Stimulated activated CD8-positive, alpha-beta memory T cell treated with anti-CD3 and anti-CD28 coated beads, Interleukin-7, amount 100 ng/mL, for 24 hours (primary cell): ENCODE measurements at places on chromosomes 4 and X.

GRCh38 chrX:54048412-54048811, 4.1 kb upstream of the PHF8 start:
- no peak for DNase-seq

DNA sequence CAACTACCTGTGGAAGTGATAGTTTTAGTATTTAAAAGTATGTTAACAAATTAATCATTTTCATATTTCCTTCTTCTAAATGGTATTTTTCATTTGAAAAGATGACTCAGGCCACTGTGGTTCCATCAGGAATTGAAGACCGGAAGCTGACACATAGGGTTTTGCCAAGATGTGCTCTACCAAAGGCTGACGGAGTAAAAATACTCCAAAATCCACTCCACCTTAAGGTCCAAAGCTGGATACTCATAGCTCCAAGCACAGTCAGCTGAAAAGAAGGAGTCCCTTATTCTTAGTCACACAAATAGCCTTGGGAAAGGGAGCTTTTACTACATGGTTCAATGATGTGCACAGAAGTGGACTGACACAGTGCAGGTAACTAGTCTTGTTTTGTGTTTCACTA, 472.0 kb downstream of the ARAP2 start:
- DNase-seq, result no peak

GRCh38 chrX:134599184-134599914, 58.9 kb downstream of the PLAC1 start:
- no peak for DNase-seq

GRCh38 chr4:164871673-164872072, 5.3 kb upstream of the APELA start:
- no peak for DNase-seq

- no peak for DNase-seq
These were observed at the start of gene COL4A5 for GRCh38 chrX:108439426-108439942. Gene COL4A5, plus strand, starts transcription at chrX:108439838. Its CDS starts 288 bp downstream, at chrX:108440126.

DNA sequence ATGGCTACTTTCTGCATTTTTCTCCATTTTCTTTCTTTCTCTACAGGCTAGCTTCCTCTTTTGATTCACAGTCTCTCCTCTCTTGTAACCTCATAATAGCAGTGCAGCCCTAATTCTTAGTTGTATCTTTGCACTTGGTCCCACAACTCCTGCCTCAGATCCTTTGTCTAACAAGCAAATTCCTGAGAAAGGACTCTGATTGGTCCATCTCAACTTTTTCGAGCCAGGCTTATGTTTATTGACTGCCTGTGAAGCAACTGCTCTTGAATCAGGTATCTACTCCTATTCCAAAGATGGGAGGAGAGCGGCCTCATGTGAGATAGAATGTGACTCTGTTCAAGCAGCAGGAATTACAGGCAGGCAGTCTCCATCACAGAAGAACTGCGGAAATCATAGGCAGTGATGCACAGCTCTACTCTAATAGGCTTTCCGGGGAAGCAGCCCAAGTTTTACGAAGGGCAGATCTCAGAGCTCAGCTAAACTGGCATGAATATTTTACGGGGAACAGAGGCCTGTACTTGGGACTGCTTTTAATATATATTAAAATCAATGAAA, 123.5 kb downstream of the GABRB1 start:
- DNase-seq, result no peak

DNA sequence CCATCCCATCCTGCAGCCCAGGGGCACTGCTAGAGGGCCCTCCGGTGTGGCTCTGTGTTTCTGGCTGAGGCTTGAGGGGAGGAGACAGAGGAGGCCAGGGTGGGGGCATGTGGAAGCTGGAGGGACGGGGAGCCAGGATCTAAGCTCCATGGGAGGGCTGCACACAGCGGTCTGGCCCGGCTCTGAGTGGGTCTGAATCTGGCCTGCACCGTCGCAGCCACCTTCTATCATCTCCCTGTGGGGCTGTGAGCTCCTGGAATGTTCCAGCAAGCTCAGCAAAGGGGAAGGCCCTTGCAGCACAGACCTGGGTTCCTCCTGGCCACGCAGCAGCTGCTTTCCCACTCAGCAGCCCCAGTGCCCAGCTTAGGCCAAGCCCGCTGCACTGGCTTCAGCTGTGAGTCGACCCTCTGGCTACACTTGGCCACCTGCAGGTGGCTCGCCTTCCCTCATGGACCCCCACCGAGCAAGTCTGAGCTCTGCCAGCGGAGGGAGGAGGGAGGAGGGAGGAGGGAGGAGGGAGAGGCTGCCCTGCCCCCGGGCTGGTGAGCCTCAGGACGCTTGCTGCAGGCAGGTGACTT, 5.3 kb downstream of the NKX1-1 start:
- no peak for DNase-seq

- DNase-seq, result no peak
These were observed 39.2 kb upstream of the TLR3 start for GRCh38 chr4:186029571-186030398.

DNA sequence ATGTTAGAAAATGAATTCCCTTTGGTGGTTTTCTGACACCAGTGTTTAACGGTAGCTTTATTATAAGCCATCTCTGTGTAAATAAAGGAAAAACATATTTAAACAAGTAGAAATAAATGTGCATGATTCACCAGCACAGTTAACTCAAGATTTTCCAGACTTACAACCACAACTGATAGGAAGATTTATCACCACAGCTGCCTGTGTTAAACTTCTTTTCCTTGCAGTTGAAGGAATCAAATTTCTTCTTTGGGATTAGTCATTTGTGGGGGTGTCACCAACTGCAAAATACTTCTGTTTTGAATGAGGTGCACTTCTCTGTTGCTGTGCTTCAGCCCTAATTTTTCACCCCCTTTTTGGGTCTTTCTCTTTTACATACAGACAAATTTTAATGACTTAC, 128.1 kb upstream of the STK26 start:
- DNase-seq, result no peak

DNA sequence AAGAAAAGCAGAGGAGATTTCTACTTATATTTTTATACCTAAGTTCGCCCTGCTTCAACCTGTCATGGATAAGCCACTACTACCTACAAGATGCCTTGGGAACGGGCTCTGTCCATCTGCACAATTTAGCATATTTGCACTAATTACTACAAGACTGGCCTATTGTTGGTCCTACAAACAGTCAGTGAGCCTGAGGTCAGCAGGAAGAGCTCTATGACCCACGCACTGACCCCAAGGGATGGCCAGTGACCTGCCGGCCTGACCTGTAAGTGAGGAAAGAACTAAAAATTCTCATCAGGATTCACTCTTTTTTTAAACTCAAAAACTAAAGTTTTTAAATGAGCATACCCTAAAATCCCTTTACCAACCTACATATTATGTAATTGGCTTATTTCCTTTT, 142.0 kb downstream of the COL25A1 start:
- DNase-seq, result no peak

DNA sequence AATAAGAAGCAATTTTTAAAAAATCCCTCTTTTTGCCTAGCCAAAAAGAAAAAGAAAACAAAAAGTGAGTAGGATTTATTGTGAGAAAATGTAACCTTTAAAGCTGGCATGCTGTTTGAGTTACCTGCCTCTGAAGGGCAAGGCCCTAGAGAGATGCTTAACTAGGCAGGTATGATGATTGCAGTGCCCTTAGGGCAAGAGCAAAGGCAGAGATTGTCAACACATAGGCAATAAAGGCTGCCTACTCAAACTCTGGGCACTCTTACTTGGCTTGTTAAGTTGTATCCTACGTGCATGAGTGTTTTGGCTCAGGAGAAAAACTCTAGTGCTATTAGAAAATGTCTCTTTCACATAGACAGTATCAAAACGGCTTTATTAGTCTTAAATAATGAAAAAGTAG, 306.0 kb downstream of the RPA4 start:
- DNase-seq, result no peak

DNA sequence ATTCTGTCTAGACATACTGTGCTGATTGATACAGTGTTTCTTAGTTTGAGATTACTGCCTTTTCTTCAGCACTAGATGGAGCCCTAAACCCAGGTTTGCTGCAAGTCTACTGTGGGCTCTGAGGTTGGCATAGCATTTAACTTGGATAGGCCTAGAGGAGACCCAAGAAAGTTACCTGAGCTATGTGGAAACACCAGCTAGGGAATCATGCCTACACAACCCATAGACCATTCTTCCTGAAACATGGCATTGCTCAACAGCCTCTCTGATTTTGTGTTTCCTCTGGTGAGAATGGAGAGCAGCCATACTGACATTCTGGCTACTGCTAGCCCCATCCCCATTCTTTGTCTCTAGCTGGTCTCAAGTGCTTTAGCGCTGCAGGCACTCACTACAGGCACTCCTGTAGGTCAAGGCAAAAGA, 287.7 kb upstream of the PCDH18 start:
- DNase-seq, result no peak

- no peak for DNase-seq
These were observed 664.5 kb downstream of the RAPGEF2 start for GRCh38 chr4:159767406-159767805.

GRCh38 chr4:97504713-97505112, 638.6 kb downstream of the STPG2 start:
- no peak for DNase-seq

- DNase-seq, result no peak
These were observed 22.0 kb downstream of the GUCY1B1 start for GRCh38 chr4:155780775-155781174.

DNA sequence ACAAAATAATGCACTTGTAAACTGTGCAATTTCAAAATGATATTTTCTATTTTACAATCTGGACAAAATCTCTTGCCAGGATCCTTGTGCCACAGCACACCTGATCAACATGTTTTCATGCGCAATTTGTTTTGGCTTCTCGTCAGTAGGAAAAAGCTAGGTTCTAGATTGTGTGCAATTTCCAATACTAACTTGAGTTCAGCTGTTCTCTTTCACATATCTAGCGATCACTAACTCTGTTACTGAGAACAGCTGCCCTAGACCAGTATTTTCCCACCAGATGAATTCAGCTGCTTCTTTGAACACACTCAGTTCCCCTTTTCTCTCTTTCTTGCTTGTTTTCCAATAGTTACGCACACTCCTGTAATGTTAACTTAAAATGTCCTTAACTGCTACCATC, 131.2 kb downstream of the MAGEB5 start:
- DNase-seq, result no peak

- DNase-seq, result no peak
These were observed 46.9 kb downstream of the ACOX3 start for GRCh38 chr4:8393593-8394038.

DNA sequence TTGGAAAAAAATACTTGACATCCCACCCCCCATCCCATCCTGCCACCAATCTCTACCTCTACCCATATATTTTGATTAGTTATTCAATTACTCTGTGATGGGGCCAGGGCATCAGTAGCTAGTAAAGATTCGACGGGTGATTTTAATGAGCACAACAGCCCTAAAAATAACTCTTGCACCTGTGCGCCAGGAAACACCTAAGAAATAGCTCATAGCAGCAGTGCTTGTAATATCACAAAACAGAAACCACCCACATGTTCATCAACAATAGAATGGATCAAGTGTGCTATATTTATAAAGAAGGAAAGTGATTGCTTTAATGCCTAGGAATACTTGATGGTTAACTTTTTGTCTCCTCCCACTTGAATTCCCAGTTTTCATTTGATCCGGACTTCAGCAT, 225.6 kb upstream of the LCORL start:
- DNase-seq, result no peak

- no peak for DNase-seq
These were observed 2.3 kb downstream of the P2RY4 start for GRCh38 chrX:70257423-70258288.

GRCh38 chr4:2507855-2508254, 28.6 kb upstream of the FAM193A start:
- DNase-seq, result no peak

DNA sequence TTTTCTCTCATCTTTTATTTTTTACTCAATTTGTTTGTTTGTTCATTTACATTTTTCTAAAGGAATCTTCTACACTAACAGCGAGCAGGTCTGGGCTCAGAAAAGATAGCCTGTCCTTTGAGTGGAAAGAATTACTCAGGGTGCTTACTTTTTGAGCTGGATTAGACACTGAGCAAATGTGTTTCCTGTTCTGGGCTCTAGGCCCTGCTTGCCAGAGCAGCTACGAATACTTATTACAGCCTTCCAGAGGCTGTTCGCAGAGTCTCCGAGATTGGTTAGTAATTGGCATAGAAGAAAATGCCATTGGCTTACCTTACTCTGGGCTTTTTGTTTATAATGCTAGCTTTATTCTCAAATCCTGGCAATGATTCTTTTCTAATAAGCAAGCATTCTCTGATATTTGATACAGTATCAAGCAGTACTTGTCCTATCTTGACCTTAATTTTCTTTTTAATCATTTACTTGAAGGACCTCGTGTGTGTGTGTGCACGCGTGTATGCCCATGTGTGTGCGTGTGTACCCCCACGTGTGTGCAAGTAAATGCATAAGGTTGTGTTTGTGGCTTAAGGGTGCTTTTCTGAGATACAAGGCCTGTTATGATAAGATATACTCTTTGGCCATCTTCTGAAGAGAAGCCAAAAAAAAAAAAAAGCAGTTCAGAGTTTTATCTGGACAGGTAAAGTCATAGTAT, 76.2 kb upstream of the GRXCR1 start:
- DNase-seq, result no peak

- DNase-seq, result no peak
These were observed 53.7 kb upstream of the TMPRSS11F start for GRCh38 chr4:68183417-68183816.

DNA sequence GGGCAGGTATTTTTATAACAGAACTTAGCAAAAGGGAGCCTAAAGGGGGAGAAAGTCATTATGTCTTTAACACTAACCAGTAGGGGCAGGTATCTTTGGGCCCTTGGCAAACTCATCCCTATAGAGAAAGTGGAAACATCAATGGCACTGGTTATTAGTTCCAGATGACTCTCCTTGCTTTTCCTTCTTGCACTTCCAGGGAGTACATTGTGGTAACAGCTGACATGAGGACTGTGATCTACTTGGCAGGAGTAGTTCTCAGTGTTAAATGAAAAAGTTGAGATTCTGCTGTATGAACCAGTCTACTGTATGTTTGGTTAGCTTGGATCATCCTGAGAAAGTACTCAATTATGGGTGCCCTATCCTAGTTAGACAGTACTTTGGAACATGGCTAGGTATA, 93.6 kb downstream of the ATXN3L start:
- DNase-seq, result no peak

GRCh38 chr4:26015133-26015651, 101.2 kb downstream of the SMIM20 start:
- DNase-seq, result no peak

- no peak for DNase-seq
These were observed 6.1 kb downstream of the IL9R start for GRCh38 chrX:156003486-156004185.

GRCh38 chr4:2400841-2401609, 17.4 kb downstream of the ZFYVE28 start:
- no peak for DNase-seq

GRCh38 chr4:10809905-10810304, 125.3 kb upstream of the CLNK start:
- no peak for DNase-seq

DNA sequence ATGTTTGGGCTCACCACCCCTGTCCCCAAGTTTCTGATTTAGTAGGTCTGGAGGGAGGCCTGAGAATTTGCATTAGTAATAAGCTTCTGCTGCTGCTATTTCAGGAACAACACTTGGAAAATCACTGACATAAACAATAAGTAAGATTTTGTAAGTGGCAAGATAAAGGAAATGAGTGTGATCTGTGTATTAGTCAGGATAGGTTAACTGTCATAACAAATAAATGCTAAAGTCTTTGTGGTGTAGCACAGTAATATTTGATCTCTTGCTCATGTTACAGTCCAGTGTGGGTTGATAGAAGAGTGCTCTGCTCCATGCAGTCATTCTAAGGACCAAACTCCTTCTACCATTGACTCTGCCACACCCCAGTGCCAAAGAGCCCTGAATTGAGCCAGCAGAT, 67.0 kb downstream of the NHS start:
- DNase-seq, result no peak

- DNase-seq, result no peak
These were observed 191.4 kb downstream of the PPP3CA start for GRCh38 chr4:101155945-101156344.
